Activated CD8-positive, alpha-beta memory T cell treated with anti-CD3 and anti-CD28 coated beads, Interleukin-2, amount 50 U/mL, for 4 hours (primary cell): ENCODE measurements at places on chromosomes 4 and X.

GRCh38 chr4:153936121-153936520 is 147.2 kb upstream of the SFRP2 start:
- no peak for DNase-seq

DNA sequence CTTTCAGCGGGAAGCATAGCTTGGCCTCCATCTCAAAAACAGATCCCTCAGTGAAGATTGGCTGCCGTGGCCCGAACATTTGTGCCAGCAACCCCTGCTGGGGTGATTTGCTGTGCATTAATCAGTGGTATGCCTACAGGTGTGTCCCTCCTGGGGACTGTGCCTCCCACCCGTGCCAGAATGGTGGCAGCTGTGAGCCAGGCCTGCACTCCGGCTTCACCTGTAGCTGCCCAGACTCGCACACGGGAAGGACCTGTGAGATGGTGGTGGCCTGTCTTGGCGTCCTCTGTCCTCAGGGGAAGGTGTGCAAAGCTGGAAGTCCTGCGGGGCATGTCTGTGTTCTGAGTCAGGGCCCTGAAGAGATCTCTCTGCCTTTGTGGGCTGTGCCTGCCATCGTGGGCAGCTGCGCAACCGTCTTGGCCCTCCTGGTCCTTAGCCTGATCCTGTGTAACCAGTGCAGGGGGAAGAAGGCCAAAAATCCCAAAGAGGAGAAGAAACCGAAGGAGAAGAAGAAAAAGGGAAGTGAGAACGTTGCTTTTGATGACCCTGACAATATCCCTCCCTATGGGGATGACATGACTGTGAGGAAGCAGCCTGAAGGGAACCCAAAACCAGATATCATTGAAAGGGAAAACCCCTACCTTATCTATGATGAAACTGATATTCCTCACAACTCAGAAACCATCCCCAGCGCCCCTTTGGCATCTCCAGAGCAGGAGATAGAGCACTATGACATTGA is 175.4 kb downstream of the FAT4 start:
- no peak for DNase-seq

DNA sequence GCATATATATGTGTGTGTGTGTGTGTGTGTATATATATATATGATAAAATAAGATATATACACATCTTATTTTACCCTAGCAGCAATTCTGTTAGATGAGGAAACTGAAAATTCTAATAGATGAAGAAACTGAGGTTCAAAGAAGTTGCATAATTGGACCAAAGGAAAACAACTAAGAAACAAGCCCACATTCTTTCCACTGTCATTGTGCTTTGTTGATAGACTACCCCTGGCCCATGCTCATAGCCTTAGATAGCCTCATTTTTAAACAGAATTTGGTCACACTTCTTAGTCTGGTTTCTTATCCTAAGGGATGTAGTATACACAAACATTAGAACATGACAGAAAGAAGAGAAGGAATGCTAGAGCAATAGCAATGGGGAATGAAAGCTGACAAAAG is 138.8 kb downstream of the NDST3 start:
- no peak for DNase-seq

- peak; percentile 24 for DNase-seq
Measured at GRCh38 chrX:17689971-17690409, 47.3 kb upstream of the SCML1 start.

GRCh38 chrX:139246295-139246694 is 284.2 kb upstream of the F9 start:
- DNase-seq, result no peak

DNA sequence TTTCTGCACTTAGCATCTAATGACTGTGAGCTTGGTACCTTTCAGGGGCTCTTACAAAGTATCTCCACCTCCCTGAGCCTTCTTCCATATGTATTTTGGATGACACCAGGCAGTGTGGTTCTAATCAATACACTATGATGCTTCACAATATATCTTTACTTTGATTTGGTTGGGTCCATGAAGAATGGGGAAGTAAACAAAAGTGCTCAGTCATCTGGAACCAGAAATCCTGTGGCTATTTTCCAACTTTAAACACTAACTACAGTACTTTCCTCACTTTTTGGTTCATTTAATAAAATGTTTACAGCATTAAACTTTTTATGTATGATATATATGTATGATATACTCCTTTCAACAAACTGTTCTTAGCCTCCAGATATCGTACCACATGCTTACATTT is 216.4 kb upstream of the AFF2 start:
- DNase-seq, result no peak

DNA sequence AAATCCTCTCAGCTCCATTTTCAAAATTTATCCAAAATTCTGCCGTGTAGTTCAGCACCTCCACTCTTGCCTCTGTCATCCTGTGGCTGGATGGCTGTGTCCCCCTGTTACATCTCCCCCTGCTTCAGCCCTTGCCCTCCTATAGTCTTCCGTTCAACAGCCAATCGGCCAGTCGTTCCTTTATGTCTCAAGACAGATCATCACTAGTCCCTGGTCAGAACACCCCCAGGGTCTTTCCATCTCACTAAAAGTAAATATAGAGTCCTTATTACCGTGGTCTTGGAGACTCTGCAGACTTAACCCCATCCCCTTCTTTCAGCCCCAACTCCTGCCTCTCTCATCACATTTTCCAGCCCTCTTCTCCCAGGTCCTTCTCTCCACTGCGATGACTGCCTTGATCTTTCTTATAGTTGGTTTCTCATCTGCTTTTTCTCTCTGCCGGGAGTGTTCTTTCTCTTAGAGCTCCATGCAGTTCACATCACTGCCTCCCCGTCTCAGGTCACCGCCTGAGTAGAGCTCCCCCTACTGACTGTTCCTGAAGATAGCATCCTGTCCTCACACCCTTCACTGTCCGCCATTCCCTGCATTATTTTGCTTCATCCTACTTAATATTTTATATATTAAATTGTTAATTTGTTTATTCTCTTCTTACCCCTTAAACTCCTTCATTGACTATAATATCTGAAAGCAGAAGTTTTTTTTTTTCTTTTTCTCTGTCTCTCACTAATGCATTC is 736.9 kb upstream of the MAGEB2 start:
- DNase-seq, result no peak
